Mesenteric fat pad (tissue), 1 donor: ENCODE measurements at places on chromosomes 4 and X.

GRCh38 chrX:39704590-39704989, 393.2 kb downstream of the BCOR start:
- no peak for DNase-seq

DNA sequence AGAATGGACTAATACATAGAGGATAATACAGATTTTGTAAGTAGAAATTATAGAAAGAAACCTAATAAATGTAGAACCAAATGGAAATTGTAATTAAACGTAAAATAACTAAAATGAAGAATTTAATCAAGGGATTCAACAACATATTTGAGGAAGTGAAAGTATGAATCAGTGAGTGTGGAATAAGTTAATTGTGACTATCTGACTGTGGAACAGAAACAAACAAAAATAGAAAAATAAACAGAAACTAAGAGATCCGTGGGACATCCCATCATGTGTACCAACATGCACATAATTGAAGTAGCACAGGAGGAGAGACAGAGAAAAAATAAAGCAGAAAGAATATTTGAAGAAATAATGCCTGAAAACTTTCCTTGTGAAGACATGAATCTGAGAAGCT, 208.6 kb upstream of the TACR3 start:
- DNase-seq, result no peak

GRCh38 chrX:123093792-123094191, 90.3 kb upstream of the GRIA3 start:
- no peak for DNase-seq

- DNase-seq, result no peak
These were observed 87.6 kb downstream of the GAB1 start for GRCh38 chr4:143424276-143424675.

- no peak for DNase-seq
These were observed 114.4 kb downstream of the ZNF518B start for GRCh38 chr4:10342866-10343265.

- DNase-seq, result no peak
These were observed 507.1 kb downstream of the CENPC start for GRCh38 chr4:67038228-67038566.

GRCh38 chr4:24655971-24656370, 71.6 kb upstream of the DHX15 start:
- no peak for DNase-seq

DNA sequence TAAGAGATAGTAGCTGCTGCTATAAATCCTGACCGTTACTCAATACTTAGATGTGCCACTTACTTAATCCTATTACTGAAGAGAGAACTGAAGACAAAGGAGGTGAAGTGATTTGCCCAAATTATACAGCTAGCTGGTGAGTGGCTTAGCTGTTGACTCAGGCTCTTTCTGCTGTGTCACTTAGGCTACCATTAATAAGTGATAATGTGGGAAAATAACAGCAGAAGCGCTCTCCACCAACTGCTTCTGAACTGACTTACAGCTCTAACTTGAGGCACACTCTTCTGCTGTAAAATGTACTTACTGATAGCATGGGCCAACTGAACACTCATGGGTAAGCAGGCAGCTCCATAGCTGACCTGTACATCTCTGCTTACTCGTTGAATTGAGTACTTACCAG, 7.5 kb upstream of the KLHL5 start:
- no peak for DNase-seq

GRCh38 chrX:6002056-6002455, 226.6 kb downstream of the NLGN4X start:
- no peak for DNase-seq

- no peak for DNase-seq
These were observed 64.9 kb downstream of the SORCS2 start for GRCh38 chr4:7256984-7257810.

- DNase-seq, result no peak
These were observed 259.4 kb upstream of the DIAPH2 start for GRCh38 chrX:96425200-96425599.

DNA sequence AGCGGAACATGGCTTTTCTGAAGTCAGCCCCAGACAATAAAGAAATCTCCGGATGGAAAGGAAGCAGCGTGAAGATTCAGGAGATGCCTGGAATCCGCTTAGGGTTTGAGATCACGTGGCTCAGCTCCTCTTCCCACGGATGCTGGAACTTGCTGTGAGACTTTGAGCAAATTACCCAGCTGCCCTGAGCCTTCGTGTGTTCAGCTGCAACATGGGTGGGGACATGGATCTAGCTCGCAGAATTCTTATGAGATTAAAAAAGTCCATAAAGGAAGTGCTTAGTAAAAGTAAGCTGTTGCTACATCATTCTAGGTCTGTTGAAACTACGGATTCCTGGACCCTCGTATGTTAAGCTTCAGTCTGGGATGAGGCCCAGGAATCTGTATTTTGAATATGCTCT, 55.7 kb upstream of the STIM2 start:
- no peak for DNase-seq

- DNase-seq, result no peak
These were observed 132.4 kb upstream of the LIMCH1 start for GRCh38 chr4:41405464-41406112.

GRCh38 chr4:101071241-101071640, 276.1 kb downstream of the PPP3CA start:
- DNase-seq, result no peak

GRCh38 chrX:139126493-139126892, 404.0 kb upstream of the F9 start:
- DNase-seq, result no peak

DNA sequence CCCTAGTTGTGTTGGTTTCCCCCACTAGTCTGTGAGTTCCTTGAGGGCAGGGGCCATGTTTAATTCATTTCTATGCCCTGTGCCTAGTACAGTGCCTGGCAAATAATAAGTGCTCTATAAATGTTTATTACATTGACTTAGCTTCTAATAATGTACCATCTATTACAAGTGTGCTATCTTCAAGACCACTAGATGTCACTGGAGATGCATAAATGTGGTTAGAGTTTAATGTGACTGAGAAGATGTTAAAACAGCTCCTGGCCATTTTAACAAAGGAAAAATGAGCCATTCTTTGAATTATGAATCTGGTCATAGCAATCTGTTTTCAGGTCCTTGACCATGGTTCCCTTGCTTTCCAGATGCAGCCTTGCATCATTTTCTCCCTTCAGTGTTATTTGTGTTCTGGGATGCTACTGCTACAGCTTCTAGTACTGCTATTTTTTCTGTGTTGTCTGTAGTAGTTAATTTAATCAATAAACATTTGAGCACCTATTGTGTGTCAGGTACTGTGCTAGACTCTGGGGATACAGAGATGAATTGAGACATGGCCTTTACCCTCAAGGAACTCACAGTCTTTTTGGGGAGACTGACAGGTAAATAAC, 43.2 kb downstream of the SLC9A6 start:
- no peak for DNase-seq

DNA sequence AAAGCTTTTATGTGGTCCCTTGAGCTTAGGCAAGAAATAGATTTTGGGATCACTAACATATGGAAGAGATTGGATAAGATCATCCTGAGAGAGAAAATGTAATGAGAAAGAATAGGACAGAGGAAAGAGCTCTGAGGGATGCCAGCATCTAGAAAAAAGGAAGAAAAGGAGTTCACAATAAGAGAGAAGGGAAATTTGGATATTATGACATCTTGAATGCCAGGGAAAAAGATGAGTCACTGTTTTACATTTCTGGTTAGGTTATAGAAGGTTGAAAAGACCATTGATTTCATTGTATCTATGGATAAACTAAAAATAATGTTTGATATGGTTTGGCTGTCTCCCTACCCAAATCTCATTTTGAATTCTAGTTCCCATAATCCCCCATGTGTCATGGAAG, 208.5 kb downstream of the MAD2L1 start:
- no peak for DNase-seq

- DNase-seq, result no peak
These were observed 588.3 kb downstream of the SPRY1 start for GRCh38 chr4:123984886-123985285.

- no peak for DNase-seq
These were observed 2.3 kb upstream of the METTL14 start for GRCh38 chr4:118682928-118683327.

DNA sequence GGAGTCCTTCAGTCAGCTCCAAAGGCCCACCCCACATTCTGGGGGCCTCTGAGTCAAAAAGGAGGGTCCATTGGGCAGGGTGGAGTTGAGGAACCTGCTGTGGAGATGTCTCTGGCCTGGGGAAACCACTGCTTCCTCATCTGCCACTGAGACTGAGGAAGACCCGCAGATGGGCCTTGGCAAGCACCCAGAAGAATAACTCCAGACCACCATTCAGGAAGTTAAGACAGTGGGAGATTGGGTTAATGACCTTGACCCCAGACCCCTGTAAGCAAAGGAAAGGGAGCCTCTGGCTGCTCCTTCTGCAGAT, 8.1 kb upstream of the HSD17B10 start:
- no peak for DNase-seq

- no peak for DNase-seq
These were observed 170.1 kb downstream of the WDFY3 start for GRCh38 chr4:84796394-84796793.

DNA sequence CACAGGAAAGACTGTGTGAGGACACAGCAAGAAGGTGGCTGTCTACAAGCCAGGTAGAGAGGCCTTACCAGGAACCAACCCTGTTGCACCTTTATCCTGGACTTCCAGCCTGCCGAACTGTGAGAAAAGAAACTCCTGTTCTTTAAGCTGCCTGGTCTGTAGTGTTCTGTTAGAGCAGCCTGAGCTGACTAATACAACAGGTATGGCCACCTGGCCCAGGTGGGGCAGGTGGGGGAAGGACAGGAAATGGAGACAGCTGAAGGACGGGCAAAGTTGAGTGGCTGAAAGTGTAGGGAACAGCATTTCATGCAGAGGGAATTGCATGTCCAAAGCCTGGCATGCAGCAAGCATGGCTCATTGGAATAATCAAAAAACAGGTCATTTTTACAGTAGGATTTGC, 35.1 kb downstream of the CYTL1 start:
- DNase-seq, result no peak

DNA sequence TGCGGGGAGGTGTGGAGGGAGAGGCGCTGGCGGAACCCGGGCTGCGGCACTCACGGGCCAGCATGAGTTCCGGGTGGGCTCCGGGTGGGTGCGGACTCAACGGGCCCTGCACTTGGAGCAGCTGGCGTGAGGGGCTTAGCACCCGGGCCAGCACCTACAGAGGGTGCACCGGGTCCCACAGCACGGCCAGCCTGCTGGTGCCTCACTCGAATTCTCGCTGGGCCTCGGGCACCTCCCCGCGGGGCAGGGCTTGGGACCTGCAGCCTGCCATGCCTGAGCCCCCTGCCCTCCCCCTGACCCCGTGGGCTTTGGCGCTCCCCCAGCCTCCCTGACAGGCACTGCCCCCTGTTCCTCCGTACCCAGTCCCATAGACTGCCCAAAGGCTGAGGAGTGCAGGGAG, 10.8 kb upstream of the CAMK2D start:
- DNase-seq, result no peak

GRCh38 chr4:125313497-125313896, 1.3 kb upstream of the FAT4 start:
- no peak for DNase-seq

- no peak for DNase-seq
These were observed 104.5 kb downstream of the MBNL3 start for GRCh38 chrX:132384301-132384700.

DNA sequence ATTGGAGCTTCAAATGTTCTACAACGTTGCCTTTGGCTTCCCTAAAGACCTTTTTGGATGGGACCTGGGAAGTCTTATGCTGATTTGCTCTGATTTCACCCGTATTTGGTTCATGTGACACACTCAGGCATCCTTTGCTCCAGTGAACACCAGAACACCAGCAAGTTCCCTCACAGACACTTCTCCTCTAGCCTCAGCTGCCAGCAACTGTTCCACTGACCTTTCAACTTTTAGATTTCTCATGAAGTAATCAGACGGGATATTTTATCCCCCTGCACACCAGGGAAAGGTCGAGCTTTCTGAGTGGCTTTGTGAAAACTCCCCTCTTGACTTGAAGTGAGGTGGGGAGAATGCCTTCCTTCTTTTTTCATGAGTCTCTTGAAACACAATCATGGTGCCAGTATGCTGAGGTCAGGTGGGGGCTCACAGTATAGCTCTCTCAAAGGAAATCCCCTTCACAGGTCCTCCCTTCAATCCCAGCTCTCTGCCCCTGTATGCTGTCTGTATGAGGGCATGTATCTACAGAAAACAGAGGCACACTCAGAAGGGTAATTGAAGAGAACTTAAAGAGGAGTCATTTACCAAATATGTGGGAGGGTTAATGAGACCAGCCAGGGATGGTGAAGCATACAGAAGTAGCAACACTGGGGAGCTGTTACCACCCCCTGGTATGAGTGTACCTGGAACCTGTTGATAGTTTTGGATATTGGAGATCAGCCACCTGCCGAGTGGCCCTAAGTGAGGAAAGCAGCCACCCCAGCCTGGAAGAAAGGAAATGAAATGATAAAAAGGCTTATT, 62.7 kb downstream of the FGFBP1 start:
- no peak for DNase-seq

DNA sequence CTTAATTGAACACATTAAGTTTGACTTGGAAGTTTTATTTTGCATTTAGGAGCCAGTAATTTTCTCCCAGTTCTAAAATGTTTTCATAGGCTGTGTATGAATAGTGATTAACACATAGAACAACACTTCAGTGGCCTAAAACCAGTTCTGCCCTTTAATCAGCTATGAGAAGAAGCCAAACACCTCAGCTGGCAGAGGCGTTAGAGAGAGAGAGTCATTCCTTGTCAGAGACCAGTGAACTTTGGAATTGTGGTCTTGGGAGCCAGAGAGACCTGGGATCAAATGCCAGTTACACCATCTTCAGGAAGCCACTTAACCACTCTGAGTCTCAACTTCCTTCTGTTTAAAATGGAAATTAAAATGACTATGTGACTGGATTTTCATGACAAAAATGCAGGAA, 39.3 kb upstream of the PRPS2 start:
- no peak for DNase-seq

DNA sequence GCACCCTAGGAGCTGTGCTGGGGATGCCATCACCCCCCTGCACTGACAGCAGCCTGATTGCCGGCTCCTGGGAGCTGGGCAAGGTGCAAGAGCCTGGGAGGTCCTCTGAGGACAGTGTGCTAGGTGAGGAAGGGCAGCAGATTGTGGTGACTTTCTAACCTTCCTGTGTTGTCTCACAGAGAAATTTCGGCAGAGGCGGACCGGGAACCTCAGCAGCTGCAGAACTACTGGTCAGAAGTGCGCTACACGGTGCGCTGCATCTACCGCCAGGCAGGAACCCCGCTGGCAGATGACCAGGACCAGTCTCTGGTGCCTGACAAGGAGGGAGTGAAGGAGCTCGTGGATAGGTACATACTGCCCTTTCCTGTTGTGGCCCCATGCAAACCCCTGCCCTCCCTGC, 89.8 kb downstream of the FAM193A start:
- DNase-seq, result peak; percentile 72

DNA sequence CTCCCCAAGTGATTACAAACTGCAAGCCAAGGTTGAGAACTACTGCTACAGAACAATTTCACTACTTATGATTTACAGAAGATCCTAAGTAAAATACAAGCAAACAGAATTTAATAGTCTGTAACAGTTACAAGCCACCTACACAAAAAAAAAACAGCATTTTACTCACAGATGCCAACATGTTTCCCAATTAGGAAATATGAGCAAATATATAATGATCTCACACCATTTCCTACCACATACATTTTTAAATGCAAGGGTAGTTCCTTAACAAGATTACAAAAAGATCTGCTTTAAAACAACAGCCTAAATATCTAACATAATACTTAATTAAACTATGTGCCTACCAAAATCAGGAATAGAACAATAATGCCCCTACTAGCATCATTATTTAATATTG, 63.4 kb downstream of the EFHC2 start:
- DNase-seq, result no peak

- no peak for DNase-seq
These were observed 245.3 kb downstream of the HS3ST1 start for GRCh38 chr4:11183356-11183740.

GRCh38 chr4:172898715-172899114, 269.9 kb upstream of the GALNT7 start:
- DNase-seq, result no peak
